Stimulated activated CD8-positive, alpha-beta memory T cell treated with anti-CD3 and anti-CD28 coated beads, Interleukin-4, amount 100 ng/mL, for 1 hour (primary cell): ENCODE measurements at places on chromosomes 3 and 15.

DNA sequence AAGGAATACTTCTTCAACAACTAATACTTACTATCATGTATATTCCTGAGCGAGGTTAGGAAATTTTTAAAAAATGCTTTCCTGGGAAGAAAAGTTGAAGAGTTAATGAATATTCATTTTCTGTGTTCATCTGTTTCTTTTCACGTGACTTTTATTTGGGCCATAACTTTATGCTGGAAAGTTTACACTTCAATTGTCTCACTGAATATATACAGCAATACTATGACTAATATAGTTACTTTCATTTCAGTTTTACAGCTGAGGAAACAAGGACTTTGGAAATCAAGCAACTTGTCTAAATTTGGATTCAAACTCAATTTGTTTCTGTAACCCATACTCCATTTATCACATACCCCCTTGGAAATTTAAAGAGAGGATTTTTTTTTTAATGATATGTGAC lies 894.2 kb downstream of the ROBO1 start:
- no peak for DNase-seq

DNA sequence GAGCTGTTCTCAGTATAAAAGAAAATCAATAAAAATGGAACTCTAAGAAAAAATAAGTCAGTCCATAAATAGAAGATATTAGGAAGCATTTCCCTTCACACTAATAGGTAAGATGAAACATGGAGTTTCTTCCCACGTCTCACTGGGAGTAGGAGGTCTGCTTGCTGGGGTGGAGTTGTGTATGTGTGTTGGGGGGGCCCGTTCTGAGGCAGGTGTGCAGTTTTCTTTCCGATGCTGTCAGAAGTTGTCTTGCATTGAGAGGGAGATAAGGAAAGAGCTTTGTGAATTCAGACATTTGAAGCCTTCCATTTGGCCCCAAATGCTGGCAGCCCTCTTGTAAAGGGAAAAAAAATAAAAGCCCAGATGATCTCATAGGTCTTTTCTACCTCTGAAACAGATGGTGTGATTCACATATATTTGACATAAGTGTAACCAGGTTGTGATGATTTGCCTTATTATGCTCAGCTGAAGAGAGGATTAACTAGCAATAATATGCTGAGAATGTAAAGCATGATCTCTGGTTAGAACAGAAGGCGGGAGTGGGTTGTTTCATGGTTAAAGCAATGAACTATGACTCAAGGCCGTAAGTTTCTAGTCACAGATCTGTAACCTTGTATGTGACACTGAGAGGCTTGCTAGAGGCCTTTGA lies 8.8 kb downstream of the RASGRP1 start:
- no peak for DNase-seq

DNA sequence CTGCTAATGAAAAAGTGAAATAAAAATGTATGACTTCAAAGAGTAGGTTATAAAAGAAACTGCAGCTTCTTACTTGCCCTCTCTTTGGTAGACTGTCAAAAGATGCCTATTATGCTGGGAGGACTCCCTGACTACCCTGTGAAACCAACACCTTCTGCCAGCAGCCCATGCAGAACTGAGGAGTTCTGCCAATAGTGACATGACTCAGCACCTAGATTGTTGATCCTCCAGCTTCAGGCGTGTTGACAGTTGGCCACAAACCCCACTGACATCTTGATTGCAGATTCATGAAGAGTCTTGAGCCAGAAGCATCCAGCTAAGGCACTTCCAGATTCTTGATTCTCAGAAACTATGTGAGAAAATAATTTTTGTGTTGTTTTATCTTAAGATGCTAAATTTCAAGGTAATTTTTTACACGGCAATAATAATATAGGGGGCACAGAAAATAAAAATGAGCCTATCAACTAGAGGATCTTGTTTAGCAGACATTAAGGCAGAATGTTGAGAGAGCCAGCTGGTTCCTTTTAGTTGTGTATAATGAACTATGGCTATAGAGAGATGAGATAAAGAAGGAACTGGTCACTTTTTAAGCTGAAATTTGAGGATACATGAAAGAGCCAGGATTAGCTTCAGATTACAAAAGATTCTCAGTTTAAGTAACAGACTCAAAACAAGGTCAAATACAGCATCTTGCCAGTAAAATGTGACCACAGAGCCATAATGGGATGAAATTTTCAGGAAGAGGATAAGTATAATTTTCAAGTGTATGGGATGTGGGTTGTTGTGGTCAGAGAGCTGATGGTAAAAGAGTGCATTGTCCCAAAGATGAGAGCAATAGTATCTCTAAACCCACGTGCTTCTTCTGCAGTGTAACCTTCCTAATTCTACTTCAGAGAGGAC lies 588.7 kb upstream of the CBLB start:
- no peak for DNase-seq

DNA sequence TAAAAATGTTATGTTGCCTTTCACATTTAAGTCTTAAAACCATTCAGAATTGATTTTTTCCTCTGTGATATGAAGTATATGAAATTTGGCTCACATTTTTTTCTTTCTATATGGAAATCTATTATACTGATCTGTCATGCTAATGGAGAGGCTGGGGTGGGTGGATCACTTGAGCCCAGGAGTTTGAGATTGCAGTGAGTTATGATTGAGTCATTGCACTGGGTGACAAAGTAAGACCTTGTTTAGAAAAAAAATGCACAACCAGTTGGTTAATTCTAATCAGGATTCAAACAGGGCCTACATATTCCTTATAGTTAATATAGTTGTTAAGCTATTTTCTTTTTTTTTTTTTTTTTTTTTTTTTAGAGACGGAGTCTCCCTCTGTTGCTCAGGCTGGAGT lies 230.5 kb downstream of the MFSD1 start:
- DNase-seq = no peak

DNA sequence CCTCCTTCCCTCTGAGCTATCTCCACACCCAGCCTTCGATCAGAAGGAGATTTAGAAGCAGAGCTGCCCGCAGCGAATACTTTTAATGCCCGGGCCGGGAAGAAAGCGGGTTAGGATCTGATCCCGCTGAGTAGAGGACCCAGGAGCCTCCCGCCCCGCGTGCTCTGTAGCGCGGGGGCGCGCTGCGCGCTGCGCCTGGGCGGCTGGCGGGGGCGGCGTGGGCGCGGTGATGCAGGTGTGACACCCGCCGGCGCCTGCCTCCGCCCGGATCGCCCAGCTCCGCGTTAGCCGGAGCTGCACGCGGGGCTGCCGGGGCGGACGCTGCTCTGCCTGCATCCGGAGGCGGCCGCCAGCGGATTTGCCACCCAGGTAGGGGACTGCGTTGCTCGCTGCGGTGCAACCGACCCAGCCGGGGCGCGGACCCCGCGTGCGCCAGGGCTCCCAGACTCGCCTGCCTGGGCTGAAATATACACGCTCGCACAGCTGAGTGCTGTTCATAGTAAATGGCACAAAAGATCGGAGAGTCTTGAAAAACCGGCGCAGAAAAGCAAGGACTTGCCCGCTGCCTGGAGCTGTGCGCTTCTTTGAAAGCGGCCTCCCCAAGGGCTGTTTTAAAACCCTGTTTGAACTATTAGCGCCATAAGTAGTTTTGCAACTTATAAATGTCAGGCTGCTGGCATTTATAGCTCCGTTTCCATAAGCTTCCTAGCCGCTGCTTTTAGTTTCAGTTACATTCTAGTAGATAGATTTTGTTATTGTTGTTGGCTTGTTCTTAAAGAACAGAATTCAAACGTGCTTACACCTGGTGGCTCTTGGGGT lies at the start of gene SV2B:
TSS of gene SV2B (plus strand) at position 263 of the 819 bp plus-strand sequence. CDS start 126,007 bp downstream, outside the sequence.
- DNase-seq = no peak

- no peak for DNase-seq
Measured at GRCh38 chr15:33091983-33092693, 102.4 kb downstream of the FMN1 start.

- DNase-seq = no peak
Measured at GRCh38 chr3:112303764-112304325, 9.8 kb upstream of the SLC9C1 start.

DNA sequence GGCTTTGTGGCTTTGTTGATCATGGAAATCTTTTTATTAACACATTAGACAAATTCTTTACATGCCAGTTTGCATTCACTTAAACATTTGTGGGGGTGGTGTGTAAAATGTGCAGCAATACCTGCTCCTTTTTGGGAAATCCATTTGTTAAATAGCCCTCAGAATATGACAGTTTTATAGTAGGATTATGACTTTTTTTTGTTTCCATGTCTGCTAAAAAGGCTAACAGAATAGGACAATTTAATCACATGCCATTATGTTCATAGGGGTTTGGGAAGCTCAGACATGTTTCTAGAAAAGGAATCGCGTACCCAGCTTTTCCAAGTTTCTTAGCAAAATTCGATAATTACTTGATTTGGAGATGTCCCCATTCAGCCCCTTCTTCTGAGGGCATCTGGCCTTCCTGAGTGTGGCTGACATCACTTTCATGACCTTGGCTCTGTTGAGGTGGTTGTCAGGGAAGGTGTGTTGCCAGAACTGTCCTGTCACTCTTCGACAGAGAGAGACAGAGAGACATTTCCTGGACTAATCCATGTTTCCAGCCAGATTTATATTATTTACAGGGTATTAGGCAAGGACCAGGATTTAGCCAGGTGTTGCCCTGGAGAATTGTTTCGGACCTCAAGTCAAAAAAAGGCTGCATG lies 126.4 kb downstream of the PTPRG start:
- DNase-seq = no peak

- no peak for DNase-seq
Measured at GRCh38 chr3:168847291-168847883, 751.7 kb upstream of the GOLIM4 start.

- DNase-seq = no peak
Measured at GRCh38 chr3:69740103-69741021, 1.1 kb downstream of the MITF start.

- DNase-seq = no peak
Measured at GRCh38 chr3:169394316-169394715, 269.2 kb downstream of the MECOM start.

- no peak for DNase-seq
Measured at GRCh38 chr3:124993466-124993865, 58.9 kb upstream of the MUC13 start.

DNA sequence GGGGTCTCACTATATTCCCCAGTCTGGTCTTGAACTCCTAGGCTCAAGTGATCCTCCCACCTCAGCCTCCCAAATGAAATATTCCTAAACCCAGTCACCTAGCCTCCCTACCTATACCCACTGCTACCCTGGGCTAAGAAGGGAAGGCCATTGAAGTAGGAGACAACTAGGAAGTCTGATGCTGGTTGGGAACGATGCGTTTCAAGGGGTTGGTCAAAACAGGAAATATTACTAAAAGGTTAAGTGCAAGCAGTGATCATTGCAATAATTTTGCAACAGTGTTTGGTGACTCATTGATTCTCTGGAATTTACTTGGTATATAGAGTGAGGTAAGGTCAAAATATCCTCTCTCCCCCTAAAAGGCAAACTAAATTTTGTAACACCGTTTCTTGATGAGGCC lies 4.6 kb upstream of the UQCRC1 start:
- no peak for DNase-seq

DNA sequence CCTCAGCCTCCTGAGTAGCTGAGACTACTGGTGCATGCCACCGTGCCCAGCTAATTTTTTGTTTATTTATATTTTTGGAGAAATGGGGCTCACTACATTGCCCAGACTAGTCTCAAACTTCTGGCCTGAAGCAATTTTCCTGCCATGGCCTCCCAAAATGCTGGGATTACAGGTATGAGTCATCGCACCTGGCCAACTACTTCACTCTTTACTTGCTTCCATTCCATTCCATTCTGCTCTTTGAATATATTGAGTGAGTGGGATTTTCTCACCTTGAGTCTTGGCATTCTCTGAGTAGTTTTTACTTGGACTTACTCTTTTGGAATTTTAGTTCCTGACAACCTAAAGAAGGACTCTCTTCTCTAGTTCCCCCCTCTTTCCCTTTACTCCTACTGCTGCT lies 93.8 kb upstream of the UNC13C start:
- no peak for DNase-seq

DNA sequence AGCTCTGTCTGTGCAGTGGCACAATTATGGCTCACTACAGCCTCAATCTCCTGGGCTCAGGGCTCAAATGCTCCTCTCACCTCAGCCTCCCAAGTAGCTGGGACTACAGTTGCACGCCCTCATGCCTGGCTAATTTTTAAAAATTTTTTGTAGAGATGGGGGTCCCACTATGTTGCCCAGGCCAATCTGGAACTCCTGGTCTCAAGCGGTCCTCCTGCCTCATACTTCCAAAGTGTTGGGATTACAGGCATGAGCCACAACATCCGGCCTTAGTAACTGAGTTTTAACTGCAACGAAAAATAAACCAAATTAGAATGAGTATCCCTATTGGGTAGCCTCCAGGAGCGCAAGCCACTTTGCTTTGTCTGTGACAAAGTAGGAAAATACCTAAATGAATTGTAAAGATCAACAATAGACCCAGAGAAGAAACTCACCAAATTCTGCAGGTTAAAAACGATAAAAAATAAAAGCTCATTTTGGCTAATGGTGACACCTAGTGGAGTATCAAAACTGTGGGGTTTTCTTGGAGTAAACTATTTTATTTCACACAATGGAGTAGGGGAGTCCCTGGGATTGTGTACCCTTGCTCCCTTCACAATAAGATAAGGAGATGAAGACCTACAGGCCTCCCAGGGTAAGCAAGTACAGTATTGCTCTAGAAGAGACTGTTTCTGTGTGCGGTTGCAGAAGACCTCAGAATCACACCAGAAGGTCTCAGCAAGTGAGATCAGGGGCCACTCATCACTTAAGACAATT lies 21.0 kb upstream of the CA12 start:
- DNase-seq = no peak

GRCh38 chr15:92601592-92602266 lies 53.8 kb downstream of the FAM174B start:
- DNase-seq = no peak

DNA sequence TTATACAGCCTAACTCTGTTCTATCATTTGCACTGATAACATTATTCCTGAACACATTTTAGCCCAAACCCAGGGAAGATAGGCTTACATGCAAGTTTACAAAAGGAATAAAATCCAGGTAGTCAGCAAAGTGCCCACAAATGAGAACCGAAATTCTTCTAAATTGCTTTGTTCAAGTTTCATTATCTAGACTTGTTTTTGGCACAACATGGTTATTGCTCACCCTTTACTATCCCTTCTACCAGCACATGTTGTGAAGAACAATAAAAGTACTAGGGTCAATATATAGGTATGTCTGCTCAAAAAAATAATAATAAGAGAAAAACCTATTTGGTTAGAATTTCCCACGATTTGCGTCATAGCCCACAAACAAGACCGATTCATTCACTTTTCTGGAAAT lies 430.5 kb downstream of the FGF12 start:
- no peak for DNase-seq

DNA sequence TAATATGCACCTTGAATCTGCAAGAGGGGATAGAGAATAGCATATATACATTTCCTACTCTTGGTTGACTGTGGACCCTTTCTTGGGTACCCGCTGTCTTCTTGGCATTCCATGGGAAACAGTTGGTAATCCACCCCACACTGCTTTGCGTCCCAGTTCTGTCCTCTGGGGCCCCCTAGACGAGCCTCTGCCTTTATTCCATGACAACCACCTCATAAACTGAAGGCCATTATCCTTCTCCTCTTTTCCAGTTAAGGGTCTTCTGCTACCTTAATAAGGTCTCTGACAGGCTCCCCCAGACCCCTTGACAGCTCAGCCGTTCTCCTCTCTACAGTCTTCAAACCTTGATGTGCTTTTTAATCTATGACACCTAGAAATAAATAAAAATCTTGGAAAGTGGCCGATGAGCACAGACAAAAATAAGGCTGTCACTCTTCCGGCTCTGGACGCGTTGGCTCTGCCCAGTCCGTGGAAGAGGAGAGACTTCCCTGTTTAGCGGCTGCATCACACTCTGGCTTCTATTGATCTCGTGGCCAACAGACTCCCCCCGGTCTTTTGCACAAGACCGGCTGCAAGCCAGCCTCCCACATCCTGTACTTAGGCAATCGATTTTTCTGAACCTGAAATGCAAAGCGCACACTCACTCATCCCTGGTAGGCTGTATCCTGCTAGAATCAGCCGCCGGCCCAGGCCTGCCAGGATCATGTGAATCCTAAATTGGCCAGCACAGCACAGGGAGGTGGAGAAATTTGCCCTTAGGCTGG lies 251.0 kb upstream of the TLE3 start:
- no peak for DNase-seq
